ENCODE measurements at places on chromosomes 6 and 20.

DNA sequence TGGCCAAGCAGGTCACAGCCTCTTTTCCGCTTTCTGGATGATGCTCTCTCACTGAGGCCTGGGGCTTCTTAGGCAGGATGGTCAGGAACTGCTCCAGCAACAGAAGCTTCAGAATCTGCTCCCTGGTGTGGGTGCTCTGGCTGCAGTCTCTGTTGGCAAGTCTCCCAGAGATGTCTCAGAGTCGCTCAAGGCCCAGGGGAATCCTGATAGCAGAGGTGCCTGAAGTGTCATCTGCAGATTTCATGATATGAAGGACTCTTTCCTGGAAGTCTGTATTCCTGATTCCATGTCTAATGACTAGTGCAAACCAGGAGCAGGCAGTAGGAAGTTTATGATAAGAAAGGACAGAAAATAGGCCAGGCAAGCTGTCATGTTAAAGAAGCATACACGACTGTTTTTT, 20.3 kb downstream of the ZSCAN31 start:
- no peak for DNase-seq

DNA sequence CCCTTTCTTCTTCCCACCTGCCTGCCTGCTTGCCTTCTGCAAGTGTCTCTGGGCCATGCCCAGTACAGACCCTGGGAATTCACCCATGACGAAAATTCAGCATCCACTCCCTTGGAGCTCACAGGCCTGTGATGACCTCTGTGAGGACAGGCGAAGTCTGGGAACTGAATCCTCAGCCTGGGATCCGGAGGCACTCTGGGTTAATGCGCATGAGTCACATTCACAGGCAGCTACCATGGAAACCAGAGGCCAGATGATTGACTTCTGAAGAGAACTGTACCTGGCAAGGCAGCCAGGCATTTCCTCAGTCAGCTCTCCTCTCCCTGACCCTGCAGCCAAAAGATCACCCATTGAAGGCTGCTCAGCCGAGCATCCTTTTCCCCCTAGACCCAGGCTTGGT, 41.0 kb downstream of the SLC9A8 start:
- DNase-seq: no peak

DNA sequence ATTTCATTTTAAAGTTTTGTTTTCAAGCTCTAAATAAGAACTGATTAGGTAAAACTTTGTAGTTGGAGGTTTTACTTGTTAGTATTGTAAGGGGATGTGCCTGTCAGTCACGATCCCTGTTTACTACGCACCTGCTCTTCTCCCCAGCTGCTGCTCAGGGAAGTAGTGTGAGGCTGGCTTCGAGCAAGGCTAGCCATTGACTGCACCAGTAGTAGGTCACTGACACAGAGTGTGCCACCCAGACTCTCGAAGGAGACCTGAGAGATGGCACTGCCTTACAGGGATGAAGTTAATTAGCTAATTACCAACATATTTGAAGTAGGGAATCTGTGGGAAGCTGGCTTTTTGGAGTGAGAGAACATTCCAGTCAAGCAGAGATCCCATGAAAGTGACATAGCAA, 89.2 kb downstream of the DNAH8 start:
- DNase-seq: no peak

DNA sequence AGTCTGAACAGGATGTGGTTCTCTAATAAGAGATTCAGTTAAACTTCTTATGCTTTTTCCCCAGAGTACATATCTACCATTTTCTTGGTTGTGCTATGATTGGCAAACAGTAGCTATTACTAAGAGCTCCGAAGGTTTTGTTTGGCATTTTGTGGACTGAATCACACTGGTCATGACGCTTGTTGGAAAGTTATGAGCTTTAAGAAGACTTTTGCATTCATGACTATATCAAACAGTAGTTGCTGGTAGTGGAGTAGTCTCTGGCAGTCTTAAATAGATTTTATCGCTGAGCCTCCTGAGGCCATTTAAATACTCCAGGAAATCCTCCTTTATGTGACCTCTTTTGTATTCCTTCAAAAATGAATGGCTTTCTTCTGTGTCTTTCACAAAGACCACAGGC, 40.8 kb downstream of the CCDC170 start:
- no peak for DNase-seq
